Non-pigmented ciliary epithelial cell (primary cell): ENCODE measurements at places on chromosomes 5 and 9.

GRCh38 chr9:130017076-130017475 lies 25.9 kb downstream of the FNBP1 start:
- DNase-seq = no peak

DNA sequence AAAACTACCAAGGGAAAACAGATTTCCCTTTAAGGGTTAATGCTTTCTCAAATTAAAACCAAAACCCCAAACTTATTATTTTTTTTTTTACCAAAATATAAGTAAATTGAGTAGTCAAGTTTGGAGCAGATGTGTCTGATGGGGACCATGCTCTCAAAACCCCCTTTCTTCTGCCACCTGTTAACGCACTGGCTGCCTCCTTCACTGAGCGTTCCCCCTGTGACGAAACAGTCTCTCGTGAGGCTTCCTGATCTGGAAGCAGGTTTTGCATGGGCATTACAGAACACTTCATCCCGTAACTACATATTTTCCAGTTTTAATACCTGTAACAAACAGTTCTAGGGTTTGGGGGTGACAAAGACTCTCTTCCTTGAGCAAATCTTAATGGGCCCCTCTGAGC lies 59.4 kb downstream of the ANKH start:
- DNase-seq = no peak

DNA sequence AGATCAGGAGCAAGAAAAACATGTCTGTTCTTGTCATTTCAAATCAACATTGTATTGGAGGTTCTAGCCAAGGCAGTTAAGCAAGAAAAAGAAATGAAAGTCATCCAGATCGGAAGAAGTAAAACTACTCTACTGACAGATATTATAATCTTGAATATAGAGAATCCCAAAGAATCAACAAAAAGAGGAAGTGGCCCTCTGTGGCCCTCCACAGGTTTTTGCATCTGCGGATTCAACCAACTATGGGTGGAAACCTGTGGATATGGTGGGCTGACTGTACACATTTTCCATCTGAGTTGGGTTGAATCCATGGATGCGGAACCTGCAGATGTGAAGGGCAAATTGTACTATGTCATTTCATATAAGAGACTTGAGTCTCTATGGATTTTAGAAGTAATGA lies 35.1 kb downstream of the GAS1 start:
- DNase-seq = no peak

DNA sequence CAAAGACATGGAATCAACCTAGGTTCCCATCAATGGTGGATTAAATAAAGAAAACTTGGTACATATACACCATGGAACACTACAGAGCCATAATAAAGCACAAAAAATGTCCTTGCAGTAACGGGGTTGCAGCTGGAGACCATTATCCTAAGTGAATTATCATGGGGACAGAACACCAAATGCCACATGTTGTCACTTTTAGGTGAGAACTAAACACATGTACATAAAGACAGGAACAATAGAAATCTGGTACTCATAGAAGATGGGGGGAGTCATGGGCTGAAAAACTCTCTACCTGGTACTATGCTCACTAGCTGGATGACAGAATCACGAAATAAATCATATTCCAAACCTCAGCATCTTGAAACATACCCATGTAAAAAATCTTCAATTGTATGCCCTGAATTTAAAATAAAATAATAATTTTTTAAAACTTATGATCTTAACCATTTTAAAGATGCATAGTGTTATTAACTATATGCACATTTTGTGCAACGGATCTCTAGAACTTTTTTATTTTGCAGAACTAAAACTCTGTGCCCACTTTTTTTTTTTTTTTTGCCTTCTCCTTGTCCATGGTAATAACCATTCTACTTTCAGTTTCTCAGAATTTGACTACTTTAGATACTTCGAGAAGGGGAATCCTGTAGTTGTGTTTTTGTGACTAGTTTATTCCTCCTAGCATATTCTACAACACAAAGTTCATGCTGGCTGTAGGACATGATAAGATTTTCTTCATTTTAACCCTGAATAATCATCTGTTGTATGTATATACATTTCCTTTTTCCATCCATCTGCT lies 1081.6 kb upstream of the ACO1 start:
- DNase-seq = no peak

DNA sequence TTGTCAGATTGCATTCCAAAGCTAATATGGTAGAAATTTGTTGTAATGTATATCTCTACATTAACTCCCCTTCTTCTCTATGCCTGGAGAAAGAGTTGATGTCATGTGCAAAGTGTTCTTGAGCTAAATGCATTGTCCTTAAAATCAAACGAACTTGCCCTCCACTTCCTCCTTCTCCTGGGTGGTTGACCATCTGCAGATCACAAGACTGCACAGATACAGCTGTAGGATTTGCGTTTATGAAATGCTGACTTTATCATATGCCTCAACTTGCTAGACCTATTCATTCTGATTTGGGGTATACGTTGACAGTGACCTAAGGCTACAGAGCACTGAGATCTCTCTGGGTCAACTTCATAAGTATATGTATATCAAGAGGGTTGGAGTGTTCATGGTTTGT lies 8.3 kb downstream of the TRIM32 start:
- DNase-seq = no peak

DNA sequence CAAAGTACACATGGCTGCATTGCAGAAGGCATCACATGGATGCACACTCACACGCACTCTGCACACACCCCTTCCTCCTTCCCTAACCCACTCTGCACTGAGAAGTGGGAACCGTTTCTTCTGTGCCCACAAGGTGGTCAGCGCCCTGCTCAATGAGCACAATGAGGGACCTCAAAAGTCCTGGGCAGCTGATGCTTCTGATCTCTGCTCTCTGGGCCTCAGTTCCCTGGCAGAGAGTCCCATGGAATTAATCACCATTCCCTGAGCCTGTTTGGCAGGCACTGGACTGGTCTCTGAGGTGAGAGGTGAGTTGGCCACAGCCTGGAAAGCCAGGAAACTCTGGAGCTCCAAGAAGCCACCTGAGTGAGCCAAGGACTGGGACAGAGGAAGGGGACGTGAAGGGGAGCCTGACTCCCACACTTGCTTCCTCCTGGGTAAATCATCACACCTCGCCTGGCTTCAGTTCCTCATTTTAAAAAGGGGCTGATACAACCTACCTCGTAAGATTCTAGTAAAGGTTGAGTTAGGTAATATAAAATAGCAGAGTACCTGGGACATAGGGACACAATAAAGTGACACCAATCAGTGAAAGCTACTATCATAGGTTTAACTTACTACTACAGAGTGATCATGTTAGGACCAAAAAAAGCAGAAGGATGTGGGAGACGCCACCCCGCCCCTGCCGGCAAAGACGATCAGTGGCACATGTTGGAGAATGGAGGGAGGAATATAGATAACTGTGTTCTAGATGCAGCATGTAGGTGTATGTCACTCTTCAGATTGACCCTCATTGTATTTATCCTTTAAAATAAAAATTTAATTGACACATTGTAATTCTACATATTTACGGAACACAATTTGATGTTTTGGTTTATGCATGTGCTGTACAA lies 21.1 kb upstream of the IGFBPL1 start:
- no peak for DNase-seq

GRCh38 chr9:4290427-4290837 lies 9.4 kb downstream of the GLIS3 start:
- DNase-seq = no peak
